ENCODE measurements at places on chromosomes 2 and 18.
A peak's percentile ranks its signal among the peaks of the same experiment; 100 is the strongest.

DNA sequence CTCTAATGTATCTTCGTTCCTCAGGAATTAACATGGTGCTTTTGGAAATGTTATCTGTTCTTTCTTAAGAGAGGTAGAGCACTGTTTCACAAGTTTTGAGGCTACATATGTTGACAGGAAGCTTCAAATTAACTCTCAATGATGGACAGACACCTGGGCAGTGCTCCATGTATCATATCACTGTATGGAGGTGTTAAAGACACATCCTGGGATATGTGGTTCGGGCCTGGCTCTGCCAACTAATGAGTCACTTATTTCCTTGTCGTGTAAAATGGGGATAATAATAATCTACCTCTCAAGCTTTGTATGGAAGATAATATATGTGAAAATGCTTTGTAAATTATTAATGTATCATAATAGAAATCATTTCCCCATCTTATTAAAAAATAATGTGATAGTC lies 90.2 kb downstream of the PARD3B start:
- no peak for DNase-seq

DNA sequence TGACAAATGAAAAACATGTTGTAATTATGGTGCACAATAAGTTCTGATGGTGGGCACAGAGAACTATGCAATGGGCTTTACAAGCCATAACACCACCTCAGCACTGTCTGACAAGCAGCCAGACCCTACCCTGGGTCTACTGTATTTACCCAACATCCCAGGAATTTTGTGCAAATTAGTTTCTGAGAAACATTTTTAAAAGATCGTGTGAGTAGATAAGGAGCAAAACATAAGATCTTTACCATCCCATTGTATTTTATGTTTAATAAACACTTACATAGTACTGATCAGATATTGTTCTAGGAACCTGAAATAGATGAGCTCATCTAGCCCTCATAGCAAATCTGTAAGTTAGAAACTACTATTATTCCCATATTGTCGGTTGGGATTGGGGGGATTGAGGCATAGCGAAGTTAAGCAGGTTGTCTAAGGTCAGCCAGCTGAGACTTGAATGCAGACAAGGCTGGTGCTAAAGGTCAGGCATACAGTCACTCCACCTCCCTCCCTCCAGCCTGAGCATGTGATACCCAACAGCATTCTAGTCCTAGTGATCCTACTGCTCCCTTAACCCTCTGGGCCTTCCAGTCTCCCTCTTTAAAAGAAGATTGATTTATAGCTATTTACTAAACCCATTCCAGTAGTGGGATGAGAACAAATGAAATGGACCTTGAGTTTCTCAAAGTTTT lies 67.4 kb upstream of the STAM2 start:
- no peak for DNase-seq

DNA sequence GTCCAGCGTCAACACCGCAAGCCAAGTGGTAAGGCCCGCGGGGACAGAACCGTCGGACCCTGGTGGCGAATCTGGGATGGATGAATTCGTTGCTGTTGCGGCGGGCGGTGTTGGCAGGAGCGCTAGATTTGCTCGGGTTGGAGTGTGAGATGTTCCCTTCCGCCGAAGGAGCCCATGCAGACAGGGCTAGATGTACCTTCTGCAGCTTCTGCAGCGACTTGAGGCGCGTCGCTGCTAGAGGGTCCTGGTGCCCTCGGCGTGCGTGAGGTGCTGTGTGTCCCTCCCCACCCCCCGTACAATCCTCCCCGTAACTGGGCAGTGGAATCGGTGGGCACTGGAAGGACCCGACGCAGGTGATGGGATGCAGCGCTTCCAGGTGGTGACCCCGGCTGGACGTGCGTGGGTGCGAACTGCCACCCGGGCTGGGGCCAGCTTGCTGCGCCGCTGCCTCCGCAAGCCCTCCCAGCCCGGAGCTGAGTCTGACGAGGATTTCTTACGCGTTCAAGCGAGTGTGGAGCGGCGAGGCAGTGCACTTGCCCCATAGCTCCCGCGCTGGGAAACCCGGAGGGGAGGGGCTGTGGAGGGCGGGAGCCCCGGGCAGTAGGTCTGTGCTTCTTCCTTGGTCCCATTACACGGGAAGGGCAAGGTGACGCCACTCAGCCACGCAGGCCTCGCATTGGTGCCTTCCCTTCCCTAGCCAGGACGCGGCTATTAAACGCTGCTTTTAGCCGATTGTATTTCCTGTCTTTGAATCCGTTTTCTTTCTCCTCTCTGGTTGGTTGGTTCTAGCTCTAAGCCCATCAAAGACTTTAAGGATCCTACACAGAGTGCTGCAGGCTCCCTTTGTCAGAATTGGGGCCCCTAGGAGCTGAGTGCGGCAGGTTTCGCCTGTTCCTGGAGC lies 34.2 kb downstream of the CHRNA1 start:
- peak; percentile 10 for DNase-seq

GRCh38 chr2:230178546-230179485 lies 41.0 kb downstream of the SP110 start:
- DNase-seq: no peak

DNA sequence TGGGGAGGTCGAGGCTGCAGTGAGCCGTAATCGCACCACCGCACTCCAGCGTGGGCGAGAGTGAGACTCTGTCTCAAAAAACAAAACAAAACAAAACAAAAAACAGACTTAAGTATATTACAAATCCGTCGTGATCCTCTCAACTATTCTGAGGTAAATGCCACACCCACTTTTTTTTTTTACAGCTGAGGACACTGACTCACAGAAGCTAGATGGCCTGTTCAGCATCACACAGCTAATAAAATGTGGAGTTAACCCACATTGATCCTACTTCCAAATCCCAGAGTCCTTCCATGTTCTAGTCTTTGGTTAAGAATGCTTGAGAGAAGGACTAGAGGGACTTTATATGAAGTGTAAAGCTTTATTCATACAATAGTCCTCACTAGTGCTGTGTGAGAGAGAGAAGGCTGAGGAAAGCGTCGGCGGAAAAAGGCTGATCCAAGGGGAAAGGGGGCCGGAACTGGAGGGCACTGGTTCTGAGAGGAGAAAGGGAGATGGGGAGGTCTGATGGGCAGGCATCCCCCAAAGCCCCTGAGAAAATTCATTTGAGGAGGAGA lies 627 bp downstream of the RNF25 start:
- DNase-seq: peak; percentile 25

DNA sequence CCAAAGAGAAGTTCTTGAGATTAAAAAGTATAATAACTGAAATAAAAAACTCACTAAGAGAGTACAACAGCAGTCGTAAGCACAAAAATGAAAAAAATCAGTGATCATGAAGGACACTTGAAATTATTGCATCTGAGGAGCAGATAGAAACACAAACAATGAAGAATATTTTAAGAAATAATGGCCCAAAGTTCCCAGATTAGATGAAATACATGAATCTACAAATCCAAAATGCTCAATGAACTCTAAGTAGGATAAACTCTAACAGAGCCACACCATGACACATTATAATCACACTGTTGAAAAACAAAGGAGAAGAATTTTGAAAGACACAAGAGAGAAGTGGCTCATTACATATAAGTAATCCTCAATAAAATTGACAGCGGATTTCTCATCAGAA lies 31.9 kb upstream of the EMILIN2 start:
- no peak for DNase-seq

GRCh38 chr2:160266037-160266551 lies 66.0 kb upstream of the ITGB6 start:
- no peak for DNase-seq

DNA sequence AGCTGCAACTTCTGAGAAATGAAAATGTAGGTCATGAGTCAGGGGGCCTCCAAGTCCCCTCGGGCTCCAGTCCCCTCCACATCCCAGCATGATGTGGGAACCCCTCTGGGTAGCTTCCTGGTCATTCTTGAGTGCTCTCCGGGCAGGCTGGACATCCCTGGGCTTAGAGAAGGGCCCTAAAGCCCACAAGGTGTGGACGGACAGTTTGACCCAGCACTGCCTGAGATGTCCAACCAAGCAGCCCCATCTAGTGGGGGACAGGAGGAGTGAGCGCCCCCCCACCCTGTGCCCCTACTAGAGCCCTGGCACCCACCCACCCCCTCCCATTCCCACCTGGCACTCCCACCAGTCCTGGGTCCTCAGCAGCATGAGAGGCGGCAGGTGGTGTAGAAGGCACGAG lies 46.0 kb downstream of the CYP27C1 start:
- peak; percentile 49 for DNase-seq

DNA sequence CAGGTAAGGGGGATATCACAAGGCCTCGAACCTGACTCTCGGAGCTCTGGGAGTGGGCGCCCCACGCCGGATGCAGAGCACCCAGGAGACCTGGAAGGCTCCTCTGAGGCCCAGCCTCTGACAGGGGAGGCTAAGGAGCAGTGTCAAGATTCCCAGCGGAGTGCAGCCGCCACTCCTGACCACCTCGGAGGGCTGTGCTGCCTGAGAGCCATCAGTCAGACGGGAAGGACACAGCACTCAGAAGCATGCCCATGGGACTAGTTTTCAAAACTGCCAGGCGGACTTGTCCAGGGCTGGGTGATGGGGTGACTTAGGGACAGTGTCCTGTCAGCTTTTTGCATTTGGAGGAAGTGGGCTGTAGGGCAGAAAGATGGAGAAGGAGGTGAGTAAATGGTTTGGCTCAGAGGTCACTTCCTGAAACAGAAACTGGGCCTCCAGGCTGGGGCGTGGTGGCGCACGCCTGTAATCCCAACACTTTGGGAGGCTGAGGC lies 34.6 kb upstream of the B3GNT7 start:
- no peak for DNase-seq

DNA sequence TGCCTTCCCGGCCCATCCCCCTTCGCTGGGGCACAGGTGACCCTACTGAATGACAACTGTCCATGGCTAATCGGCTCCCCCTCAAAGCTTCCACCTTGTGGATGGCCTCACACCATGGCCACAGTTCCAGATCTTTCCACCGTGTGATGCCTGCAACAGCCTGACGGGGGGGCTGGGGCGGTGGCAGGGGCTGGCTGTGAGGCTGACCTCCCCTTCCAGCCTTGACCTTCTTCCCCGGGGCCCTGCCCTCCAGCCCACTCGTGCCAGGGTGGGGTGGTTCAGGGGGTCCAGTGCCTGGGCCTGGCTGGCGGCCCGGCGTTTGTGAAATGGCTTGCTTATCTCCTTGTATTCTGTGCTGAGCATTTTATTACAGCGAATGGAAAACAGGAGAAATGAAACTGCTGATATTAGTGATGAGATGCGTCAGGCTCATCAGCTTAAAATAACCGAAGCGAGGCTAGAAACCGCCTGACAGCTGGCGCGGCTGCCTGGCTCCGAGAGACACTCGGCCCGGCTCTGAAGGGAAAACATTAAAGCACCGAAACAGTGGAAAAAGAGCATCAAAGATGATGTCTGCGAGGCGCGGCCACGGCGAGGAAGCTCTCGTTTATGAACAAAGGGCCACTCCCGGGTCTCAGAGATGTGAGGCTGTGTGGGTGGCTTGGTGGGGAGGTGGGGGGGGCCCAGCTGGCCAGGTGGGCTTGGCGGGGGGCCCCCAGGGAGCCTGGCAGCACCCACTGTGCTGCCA lies 916 bp upstream of the PDCD1 start:
- no peak for DNase-seq

DNA sequence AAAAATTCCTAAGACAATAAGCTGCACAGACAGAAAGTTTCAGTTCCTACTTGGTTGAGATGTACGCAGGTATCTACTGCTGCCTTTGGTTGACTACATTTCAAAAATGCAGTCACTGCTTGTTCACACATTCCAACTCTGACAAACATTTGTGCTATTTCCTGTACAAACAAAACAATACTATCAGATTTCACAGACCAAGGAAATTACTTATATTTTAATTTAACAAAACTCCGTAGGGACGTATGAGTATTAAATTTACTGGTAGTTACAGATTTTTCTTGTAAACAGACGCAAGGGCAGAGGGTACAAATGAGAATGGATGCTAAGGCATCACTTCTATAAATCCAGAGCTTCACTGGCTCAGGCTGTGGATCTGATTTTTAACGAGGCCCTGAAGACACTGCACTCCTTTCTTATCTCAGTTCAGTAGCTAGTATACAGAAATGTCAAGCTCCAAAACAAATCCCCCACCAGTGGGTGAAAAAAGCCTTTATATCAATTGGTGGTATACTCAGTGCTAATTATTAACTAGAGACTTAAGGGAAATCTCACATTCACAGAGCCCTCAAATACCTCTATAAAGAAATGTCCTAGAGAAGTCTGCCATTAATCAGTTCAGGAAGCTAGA lies 31.7 kb upstream of the TTC32 start:
- peak; percentile 81 for DNase-seq

DNA sequence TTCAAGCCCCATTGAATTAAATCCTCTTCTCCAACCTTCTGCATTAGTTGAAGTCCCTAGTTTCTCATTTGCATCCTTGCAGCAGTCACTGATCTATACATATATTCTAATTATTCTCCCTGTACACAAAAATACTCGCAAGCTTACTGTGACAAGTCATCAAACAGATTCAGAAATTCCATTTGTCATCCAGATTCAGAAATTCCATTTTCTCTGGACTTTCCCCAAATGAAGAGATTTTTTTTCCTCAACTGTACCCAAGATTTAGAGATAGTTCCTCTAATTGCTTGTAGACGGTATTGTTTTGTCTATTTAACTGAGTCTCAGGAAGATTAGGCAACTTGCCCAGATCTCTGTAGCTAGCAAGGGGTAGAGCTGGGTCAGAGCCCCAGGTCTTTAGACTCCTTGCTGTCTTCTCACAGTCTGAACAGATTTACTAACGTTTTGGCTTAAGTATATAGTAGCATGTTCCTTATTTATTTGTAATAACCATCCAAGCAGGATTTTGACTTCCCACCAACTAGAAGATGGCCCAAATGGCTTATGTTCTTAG lies 34.2 kb downstream of the RAB12 start:
- DNase-seq: no peak

- DNase-seq: peak; percentile 100
Observed at GRCh38 chr2:205731583-205731981, 49.3 kb downstream of the NRP2 start.

GRCh38 chr18:54209471-54210180 lies 14.8 kb downstream of the MBD2 start:
- DNase-seq: peak; percentile 43

GRCh38 chr2:172822585-172822984 lies 86.9 kb downstream of the RAPGEF4 start:
- DNase-seq: no peak

DNA sequence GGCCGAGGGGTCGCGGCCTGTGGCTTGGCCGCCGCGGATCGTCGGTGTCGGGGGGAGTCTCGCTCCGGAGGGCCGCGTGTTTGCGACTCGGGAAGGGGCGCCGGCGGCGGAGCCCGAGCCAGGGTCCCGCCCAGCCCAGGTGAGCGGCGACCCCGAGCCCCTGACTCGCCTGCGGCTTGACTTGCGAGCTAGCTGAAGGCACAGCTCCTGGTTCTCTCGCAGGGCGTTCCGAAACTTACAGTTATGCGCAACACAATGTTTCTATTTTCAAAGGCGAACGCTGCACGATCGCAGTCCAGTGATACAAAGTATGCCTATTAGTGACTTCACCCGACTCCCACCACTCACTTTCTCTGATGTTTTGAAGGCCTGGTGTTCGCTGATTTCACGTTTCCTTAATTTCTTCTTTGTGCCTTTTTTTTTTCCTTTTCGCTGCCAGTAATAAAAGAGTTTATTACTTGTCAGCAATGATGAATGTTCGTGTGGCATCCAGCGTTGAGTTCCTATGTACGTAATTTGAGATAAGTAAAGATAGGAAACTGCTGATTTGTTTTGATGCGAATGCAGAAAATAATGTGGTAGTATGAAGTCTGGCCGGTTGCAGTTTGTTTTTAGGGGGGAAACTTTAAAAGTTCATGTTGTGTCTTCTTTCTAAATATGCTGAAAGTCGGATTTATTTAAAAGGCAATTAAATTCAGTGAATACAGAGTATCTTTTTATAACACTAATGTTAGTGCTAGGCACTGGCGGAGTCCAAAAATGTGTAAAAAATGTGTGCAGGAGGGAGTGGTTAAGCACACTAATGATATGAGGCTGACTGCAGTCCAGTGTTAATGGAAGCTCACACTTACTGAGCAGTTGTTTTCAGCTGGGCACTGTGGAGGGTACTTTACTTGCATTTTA lies 706 bp downstream of the UBXN2A start:
- DNase-seq: peak; percentile 44

All from fibroblast of skin of back (primary cell).